CD8-positive, alpha-beta memory T cell (primary cell): ENCODE measurements at places on chromosomes 13 and 19. TPM values are rescaled to one million over a fixed set of nuclear protein-coding genes. Genes with fewer than 3 reads are reported as not detected.

DNA sequence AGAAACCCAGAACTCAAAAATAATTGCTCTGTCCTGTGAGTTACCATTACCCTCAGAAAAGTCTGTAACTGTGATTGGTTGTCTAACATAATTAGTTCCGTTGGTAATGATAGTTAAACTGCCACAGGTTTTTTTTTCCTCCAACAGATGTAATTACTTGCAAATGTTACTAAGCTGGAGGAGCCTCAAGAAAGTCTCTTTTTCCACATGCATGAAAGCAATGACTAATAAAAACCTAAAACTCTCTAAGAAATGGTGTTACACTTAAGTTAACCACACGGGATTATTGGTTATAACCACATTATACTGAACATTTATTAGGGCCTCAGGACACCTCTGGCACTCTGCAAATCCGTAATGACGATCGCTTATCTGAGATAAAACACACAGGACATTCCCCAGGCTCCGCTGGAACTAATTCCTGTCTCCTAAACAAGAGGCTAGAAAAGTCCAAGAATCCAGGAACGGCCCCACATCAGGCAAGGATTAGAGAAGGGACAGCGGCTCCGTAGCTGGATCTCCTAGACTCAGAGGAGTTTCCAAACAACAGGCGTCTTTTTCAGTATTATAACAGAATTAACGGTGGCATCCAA is 753 bp downstream of the ZNF235 start:
- no peak for DNase-seq

DNA sequence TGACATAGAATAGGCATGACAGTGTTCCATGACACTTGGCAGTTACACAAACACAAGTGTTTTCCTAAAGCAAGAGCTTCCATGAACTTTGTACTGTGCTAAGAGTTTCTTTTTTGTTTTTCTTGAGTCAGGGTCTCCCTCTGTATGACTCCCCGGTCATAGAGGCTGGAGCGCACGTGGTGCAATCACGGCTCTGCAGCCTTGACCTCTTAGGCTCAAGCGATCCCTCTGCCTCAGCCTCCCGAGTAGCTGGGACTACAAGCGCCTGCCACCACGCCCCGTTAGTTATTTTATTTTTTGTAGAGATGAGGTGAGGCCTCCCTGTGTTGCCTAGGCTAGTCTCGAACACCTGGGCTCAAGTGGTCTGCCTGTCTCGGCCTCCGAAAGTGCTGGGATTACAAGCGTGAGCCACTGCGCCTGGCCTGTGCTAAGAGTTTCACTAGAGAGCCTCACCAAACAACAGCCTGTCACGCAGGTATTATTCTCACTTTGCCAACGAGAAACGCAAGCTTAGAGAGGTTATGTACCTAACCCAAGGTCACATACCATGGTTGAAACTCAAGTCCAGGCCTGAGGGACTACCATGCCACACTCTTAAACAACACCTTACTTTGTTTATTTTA is 355.9 kb downstream of the KLF12 start:
- no peak for DNase-seq

- peak; percentile 75 for DNase-seq
These were observed 977 bp downstream of the IRGQ start for GRCh38 chr19:43594710-43595604.

DNA sequence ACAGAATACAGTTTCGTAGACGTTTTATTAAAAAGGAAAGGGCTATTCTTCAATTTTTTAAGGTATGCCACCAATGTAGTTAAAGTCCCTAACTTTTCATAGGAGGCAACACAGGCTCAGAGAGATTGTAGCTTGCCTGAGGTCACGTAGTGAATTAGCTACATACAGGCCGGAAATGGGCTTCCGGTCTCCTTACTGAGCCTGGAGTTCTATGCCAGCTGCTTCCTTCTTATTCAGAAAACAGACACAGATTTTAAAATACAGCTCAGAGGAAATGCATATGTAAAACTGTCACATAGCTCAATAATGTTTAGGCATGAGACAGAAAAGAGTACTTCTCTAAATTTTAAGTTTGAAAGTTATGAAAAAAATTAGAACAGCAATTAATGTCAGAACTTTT is 85.4 kb upstream of the TUBA3C start:
- no peak for DNase-seq

- no peak for DNase-seq
These were observed 20.8 kb downstream of the RANBP3 start for GRCh38 chr19:5957170-5957569.

GRCh38 chr13:110183910-110184309 is 123.0 kb downstream of the COL4A1 start:
- DNase-seq: no peak

- DNase-seq: no peak
These were observed 5.5 kb downstream of the ACP4 start for GRCh38 chr19:50795664-50796073.

GRCh38 chr13:99857738-99858137 is 113.8 kb downstream of the ZIC5 start:
- DNase-seq: no peak

GRCh38 chr13:37270226-37271001 is 164.9 kb upstream of the CSNK1A1L start:
- no peak for DNase-seq

- DNase-seq: no peak
These were observed 81.3 kb downstream of the TEX29 start for GRCh38 chr13:111401755-111402154.

GRCh38 chr19:52665529-52665928 is 27.4 kb upstream of the ZNF83 start:
- no peak for DNase-seq

- DNase-seq: no peak
These were observed 4.0 kb downstream of the TMIGD2 start for GRCh38 chr19:4297901-4298809.

DNA sequence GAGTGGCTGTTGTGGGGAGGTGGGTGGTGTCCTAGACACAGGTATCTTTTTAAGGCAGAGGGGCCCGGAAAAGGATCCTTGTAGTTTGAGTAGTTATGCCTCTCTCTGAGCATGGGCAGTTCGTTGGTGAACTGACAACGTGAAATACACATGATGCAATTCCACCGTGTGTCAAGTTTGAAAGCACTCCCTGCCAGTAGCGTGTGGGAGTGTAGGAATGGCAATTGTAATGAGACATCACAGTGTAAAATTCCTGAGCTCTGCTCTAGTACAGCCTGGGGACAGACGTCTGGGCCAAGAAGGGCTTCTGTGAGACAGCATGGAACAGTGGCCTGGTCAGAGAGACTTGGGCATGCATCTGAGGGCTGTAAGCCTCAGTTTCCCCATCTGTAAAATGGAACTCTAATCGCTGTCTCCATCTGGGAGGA is 10.4 kb upstream of the ASF1B start:
- no peak for DNase-seq

DNA sequence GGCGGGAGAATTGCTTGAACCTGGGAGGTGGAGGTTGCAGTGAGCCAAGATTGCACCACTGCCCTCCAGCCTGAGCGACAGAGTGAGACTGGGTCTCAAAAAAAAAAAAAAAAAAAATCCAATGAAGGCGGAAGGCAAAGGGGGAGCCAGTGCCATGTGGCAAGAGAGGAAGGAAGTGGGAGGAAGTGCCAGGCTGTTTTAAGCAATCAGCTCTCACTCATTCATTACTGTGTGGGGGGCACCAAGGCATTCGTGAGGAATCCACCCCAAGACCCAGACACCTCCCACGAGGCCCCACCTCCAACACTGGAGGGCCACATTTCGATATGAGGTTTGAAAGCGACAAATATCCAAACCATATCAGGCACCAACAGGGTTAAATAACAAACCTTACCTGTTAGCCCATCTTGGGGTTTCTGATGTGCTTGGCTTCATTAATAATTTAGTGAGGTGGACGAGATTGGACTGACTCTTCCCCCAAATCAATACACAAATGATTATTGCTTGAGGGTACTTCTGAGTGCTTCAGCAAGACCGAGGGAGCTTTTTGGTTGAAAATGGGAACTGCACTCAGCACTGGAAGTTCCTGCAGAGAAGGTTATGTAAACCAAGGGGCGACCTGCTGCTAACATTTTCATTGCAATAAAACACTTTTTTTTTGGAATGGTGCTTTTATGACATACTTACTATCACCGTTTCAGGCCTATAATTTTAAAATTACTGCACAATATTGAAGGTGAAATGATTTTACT is 7.5 kb upstream of the LRP3 start:
- DNase-seq: no peak

GRCh38 chr13:70817576-70817975 is 709.3 kb upstream of the KLHL1 start:
- DNase-seq: no peak

DNA sequence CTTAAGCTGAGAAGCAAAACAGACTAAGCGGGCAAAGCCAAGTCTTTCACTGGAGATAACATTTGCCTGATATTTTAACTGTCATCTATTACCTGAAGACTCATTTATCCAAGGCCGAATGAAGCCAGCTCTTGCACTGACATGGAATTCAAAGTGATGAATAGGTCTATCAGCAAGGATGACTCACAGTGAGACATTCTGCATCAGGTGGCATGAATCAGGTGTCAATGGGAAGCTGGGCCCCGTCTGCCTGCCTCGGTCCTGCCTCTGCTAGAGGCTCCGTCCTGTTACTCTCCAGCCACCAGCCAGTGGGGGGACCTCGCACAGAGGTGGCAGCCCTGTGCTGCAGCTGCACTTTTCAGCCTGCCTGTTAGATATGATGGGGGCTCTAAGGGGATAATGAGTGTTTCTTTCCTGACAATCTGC is 23.5 kb downstream of the STARD13 start:
- no peak for DNase-seq

The CABP5 gene
- polyA plus RNA-seq: not detected

The CEACAM20 gene
- not detected for polyA plus RNA-seq

The RFPL4AL1 gene
- not detected for polyA plus RNA-seq

The TICAM1 gene
- 13.8 TPM for polyA plus RNA-seq

The NDUFS7 gene
- 207 TPM for polyA plus RNA-seq

The ARID3A gene
- 0.49 TPM for polyA plus RNA-seq

The PLPPR3 gene
- polyA plus RNA-seq: not detected
